Ecto neural progenitor cell (in vitro differentiated cells): ENCODE measurements at places on chromosomes 7 and 10.

- DNase-seq, result no peak
Measured at GRCh38 chr10:35585903-35586535, 19.1 kb upstream of the GJD4 start.

- DNase-seq, result no peak
Measured at GRCh38 chr7:46032353-46032752, 111.3 kb upstream of the IGFBP3 start.

- no peak for DNase-seq
Measured at GRCh38 chr7:139752148-139752547, 25.6 kb downstream of the HIPK2 start.

- no peak for DNase-seq
Measured at GRCh38 chr7:24609059-24609458, 35.8 kb downstream of the PALS2 start.

DNA sequence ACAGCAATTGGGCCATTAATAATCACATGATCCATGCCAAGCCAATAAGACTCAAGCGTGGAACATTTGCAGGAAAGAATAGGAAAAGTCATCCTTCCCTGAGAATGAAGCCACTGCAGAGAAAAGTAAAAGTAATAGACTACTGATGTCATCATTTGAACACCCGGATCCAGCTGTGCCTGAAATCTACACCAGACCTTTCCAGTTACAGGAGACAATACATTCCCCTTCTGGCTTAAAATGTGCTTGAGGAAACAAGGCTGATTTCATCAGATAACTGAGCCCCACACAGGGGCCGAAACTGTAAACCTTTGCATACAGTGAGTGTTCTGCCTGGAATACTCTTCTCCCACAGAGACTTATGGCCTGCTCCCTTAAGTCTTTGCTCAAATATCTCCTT is 232.8 kb downstream of the KCNMA1 start:
- no peak for DNase-seq

GRCh38 chr7:124924906-124925305 is 4.7 kb downstream of the POT1 start:
- DNase-seq, result no peak

- DNase-seq, result no peak
Measured at GRCh38 chr10:74738052-74738451, 88.3 kb upstream of the KAT6B start.

- no peak for DNase-seq
Measured at GRCh38 chr7:133052826-133053225, 29.1 kb downstream of the CHCHD3 start.

GRCh38 chr10:36448760-36449691 is 676.4 kb upstream of the ANKRD30A start:
- DNase-seq, result no peak

DNA sequence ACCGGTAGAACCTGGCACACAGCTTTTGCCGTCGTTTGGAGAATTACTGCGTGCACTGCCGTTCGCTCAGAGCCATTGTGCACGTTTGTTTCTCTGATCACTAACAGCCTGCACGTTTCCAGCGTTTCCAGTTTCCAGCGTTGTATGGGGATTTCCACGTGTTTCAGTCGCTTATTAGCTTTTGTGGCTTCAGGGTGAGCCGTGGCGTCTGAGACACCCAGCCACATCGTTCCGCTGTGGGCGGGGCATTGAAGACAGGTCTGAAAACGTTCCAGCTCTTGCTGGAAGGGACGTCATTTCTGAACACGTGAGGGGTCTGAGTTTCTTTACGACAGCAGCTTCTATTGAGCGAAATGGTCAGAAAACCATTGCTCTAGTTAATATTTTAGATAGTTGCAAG is 164.8 kb downstream of the DNAJB6 start:
- DNase-seq, result no peak

DNA sequence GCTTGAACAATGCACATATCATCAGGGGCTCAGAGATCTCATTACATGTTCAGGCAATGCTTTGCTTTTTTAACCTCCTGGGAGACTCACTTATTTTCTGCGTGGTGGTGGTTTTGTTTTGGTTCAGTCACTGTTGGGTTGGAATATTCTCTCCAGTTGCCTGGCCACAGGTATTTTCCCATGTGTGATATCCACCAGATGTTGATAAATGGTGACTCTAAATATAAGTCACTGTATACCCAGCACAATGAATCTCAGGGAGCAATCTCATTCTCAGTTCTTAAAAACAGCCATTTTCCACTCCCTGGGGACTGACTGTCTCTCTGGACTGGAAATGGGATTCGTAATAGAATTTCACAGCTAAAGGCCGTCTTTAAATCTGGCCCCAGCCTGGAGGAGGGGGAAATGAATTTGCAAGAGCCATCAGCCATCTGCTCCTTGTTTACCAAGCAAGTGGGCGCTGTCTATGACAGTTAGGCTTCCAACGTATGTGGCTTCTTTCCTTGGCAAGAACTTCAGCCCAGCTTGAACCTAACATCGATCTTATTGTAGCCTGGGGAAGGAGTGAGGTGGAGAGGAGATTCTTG is 1106.2 kb downstream of the NRG3 start:
- no peak for DNase-seq

- DNase-seq, result no peak
Measured at GRCh38 chr7:22542254-22542653, 42.3 kb upstream of the STEAP1B start.

DNA sequence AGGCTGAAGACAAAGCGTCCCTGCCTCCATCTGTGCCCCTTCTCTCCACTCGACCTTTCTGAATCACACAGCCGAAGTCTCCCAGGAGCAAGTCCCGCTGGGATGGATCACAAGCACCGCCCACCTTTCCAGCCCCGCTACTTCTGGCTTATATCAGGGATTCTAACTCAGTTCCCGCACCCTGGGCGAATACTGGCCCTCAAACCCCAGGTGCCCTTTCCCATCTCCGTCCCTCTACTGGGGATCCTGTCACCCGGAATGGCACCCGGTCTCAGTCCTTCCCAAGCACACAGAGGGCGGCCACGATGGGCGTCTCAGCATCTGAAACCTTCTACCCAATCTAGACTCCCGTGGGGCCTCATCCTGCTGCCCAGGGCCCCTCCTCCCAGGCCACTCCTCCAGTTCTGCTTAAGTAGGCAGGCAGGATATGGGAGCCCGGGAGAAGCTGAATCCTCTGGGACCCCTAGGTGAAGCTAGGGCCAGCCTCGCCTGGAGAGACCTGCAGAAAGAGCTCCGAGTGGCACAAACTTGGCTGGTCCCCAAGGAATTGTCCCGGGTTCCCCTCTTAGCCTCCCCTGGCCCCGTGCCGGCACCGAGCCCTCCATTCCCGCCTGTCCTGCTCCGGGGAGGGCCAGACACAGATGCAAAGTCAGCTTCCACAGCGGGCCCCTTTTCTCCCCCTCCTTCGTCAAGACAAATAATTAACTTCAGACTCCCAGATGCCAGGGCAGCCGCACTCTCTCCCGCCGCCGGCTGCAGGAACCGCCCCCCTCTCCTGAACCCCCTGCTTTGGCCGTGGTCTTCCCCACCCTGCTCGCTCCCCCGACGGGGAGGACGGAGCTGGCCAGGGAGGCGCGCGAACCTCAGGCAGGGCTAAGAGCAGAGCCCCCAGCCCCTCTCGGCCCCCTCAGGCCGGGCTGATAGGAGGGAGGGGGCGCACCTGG is 612 bp downstream of the KCP start:
- peak; percentile 74 for DNase-seq
